ENCODE measurements at places on chromosomes 2 and 18. TPM values are rescaled to one million over a fixed set of nuclear protein-coding genes. Genes with fewer than 3 reads are reported as not detected.

Gene GPBAR1
- 1.4 TPM for polyA plus RNA-seq

Gene PGAP1
- 0.54 TPM for polyA plus RNA-seq

DNA sequence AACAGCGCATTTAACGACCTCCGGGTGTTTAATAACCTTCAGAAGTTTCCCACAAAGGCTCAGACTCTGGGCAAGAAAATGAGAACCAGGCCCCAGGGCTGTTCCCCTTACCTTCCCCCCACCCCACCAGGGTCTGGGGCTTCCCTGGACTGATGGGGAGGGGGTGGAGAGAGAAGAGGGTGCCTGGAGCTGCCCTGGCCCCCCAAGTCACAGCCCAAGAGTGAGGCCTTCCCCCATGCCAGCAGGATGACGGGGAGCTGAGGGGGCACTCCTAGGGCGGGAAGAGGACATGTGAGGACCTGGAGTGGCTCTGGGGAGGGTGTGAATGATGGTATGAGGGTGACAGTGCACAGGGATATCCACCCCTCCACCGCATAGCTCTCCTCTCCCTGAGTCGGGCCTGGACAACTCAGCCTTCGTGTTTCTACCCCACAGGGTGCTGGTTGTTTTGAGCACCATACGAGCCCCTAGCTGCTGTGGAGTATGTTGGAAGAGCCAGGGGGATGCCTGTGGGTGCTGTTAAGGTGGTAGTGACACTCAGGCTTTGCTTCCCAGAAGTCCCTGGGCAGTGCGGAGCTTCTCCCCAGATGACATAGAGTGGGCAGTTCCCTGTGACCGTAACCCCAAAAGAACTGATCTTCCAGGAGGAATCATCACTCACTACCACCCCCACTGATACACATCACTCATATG, 3.9 kb downstream of the PKDCC start:
- H3K27me3 ChIP-seq, result no peaks in the 10 kb centered on the region
- H3K4me1 ChIP-seq, result peaks cover 9% of the 10 kb centered on the region
- peak overlapping the region; percentile 71 for H3K4me3 ChIP-seq

DNA sequence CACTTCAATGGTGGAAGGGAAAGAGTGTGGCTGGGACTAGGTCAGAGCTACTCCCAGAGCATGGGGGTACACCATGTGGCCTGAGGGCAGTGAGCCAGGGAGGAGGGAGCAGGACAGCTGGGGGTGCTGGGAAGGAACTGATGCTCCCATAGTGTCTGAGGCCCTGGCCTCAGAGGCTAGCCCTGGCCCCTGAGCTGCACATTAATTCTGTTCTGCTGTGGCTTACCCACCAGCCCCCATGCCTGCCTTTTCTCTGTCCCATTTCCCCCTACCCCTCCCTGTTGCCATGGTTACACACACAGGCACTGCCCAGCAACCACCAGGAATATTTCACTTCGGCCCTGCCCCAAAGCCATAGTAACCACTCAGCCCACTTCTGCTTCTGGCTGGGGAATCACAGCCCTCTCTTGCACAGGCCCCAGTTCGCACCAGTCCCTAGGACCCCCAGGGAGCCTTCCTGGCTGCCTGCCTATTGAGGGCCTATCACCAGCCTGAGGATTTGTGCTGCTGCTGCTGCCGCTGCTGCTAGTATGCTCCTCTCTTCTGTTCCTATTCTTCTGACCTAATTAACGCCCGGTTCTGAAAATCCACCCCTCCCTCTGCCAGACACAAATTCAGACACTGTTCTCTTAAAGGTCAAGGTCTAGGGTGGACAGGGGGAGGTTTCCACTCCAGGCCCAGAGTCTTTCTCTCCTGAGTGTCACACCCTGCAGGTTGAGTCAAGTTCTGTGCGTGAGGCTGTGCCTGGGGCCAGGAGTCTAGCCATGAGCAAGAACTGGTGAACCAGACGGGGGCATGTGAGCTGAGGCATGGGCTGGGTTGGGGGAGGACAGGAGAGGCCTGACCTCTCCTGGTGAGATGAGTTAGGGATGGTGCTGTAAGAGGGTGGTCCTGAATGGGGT, 87.1 kb upstream of the MCFD2 start:
- H3K27ac ChIP-seq, result peak overlapping the region; percentile 35
- H3K27me3 ChIP-seq, result no peaks in the 10 kb centered on the region
- no peak overlapping the region for H3K4me3 ChIP-seq
